ENCODE measurements at places on chromosomes 5 and 9.

DNA sequence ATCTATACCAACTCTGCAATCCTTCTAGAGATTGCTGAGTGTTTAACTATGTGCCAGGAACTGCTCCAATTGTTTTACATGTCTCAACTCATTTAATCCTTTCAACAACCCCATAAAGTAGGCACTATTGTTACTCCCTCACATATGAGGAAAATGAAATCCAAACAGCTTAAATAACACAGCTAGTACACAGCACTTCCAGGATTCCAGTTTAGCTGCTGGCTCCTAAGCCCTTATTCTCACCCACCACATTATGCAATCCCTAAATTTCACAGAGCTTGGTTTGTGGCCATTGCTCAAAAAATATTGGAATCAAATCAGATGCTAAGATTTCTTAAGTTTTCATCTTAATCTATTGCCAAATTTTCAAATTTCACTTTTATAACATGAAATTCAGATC, 84.9 kb downstream of the PRELID2 start:
- peak; percentile 79 for DNase-seq

- DNase-seq = no peak
Observed at GRCh38 chr5:178126556-178126955, 4.3 kb upstream of the RMND5B start.

GRCh38 chr5:68141494-68141893, 74.1 kb upstream of the PIK3R1 start:
- DNase-seq = peak; percentile 49

DNA sequence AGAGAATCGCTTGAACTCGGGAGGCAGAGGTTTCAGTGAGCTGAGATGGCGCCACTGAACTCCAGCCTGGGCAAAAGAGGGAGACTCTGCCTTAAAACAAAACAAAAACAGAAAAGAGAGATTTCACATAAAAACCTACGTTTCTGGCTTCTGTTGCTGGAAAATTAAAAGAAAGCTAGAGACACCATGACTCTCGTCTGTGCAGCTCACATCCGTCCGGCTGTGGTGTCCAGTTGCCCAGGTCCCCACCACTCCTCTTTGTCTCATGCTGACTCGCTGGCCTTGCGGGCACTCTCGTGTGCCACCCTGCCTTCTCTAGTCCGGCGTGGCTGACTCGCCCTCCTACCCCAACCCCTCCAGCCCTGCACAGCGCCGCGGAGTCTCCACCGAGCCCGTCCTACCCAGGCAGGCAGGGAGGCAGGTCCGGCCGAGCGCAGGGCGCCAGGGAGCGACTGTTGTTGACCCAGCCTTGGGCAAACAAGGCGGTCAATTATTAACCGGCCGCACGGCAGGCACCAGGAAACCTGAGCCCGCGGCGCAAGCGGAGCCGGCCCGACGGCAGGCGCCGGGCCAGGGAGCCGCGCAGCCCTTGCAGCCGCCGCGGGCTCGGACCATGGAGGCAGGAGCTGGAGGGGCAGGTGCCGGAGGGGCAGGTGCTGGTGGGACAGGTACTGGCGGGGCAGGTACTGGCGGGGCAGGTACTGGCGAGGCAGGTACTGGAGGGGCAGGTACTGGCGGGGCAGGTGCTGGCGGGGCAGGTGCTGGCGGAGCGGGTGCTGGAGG, at the start of gene PRRT1B:
PRRT1B (plus strand) TSS at position 521 of the 783 bp plus-strand sequence; CDS start at position 614, 93 bp downstream.
- no peak for DNase-seq

DNA sequence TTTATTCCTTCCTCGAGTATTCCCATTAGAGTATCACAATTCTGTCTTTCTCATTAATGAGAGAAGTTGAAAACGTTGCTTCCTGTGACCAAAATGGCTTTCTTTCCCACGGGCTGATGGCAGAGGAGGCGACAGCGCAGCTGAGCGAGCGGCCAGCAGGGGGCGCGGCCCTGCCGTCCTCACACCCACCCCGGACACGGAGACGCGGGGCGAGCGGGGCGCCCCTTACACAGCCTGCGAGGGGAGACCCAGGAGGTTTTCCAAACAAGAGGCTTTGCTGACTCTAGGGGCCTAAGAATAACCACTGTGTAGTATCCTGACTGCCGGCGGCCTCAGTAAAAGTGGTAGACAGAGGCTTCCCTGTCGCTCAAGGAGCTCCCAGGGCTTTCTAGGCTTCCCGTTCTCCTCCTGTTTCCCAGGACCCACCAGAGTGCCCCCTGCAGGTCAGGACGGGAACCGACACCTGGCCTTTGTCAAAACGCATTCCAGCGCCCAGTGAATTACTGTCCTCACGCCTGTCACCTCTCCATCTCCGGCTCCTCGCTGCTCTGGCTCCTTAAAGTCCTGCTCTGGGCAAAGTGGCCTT, 27.3 kb upstream of the FGF1 start:
- peak; percentile 73 for DNase-seq

DNA sequence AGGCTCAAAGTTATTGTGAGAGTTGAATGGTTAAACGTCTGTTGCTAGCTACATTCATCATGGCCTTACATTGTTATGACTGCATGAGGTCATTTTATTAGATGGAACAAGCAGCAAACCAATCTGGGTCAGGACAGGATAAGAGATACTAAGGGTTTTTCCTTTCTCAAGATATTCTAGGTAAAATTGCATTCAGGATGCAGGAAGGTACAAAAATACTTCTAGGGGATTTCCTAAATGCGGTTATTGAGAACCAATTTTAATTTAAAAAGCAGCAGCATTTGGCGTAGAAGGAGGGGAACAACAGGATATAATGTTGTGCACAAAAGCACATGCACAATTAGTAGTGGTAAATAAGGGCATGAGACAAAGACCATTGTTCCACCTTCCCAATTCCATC, 39.2 kb upstream of the LURAP1L start:
- DNase-seq = no peak

DNA sequence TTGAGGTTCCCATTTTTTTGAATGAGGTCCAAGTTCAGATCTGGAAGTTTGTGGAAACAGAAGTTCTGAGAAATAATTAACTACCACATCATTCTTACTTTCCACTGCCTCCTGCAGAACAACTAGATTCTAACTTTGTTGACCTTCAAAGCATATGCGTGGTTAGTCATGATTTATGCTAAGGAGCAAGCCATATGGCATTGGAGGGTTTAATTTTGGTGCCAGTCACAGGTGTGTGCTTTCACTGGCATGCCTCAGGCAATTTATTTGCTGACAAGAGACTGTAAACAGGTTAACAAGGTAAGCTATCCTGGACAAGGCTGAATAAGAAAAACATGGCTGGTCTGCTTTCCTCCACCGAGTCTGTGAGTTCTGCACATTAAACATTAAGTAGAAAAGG, 31.5 kb downstream of the HMHB1 start:
- DNase-seq = no peak

DNA sequence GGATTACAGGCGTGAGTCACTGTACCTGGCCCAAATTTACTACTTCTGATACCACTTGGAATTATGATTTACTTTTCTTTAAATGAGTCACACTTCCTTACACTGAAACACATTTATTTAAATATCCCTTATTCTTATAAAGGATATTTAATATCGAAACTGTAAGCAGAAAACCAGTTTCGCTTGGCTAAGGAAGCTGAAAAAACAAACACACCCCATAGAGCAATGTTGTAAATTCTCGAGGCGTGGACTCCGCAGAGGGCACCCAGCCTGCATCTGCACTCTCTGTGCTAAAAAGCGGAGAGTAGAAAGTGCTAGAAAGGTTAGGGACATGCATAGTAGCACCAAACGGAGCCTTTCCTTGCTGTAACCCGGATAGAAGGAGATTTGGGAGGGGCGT, 86.5 kb downstream of the HMCN2 start:
- DNase-seq = no peak

GRCh38 chr9:4423207-4423610, 67.1 kb upstream of the SLC1A1 start:
- DNase-seq = no peak

GRCh38 chr9:129858167-129858962, 23.1 kb downstream of the USP20 start:
- DNase-seq = no peak

DNA sequence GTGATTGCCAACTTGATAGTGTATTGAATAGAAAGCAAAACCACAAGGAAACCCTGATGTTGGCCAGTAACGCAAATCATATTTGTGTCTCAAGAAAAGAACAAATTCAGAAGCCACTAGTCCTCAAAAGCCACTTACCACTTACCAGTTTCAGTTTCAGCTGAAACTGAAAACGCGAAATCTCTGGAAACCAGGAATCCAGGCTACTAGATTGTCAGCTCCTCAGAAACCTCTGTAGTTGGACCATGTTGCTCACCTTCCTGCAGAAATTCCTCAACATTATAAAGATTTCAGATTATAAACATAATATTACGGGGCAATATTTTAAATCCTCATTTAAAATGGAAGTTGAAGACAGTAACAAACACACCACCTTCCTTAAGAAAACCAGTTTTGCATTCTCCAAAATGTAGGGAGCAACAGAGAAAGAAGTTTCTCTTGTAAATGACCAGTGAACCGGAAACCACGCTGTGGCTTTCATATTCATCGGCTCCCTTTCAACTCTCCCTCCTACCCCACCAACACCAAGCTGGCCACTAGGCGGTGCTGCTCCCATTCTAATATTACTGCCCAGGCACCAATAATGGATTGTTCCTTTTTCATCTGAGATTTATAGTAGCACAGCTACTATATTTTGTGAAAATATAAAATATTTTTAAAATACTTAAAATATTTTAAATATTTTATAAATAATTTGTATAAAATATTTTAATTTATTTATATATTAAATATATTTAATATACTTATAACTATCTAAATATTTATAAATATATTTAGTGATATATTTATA, 8.7 kb upstream of the TMED7 start:
- DNase-seq = peak; percentile 68

- DNase-seq = no peak
Observed at GRCh38 chr9:108245901-108246300, 609.9 kb downstream of the ACTL7B start.

DNA sequence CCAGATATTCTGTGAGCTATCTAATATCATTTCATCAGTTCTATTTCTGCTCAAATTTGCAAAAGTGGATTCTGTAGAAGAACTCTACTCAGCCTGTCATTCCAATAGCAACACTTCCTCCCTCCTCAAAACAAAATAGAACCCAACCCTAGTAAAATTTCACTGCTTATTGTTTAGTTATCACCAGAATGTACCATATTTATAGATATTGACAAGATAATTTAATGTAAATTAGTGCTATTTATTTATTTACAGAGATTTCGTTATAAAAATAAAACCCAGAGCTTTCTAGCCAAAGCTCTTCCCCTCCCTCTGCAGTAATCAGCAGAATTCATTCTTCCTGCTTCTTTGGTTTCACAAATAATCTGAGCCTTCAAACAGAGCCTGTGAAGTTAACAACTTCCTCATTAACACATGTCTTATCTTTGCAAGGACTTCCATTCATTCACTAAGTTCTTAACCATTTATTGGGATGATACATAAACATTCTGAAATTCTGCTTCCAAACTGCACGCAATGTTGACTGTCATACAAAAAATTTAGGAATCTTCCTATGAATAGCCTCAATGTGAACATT, 73.7 kb upstream of the PJA2 start:
- no peak for DNase-seq

DNA sequence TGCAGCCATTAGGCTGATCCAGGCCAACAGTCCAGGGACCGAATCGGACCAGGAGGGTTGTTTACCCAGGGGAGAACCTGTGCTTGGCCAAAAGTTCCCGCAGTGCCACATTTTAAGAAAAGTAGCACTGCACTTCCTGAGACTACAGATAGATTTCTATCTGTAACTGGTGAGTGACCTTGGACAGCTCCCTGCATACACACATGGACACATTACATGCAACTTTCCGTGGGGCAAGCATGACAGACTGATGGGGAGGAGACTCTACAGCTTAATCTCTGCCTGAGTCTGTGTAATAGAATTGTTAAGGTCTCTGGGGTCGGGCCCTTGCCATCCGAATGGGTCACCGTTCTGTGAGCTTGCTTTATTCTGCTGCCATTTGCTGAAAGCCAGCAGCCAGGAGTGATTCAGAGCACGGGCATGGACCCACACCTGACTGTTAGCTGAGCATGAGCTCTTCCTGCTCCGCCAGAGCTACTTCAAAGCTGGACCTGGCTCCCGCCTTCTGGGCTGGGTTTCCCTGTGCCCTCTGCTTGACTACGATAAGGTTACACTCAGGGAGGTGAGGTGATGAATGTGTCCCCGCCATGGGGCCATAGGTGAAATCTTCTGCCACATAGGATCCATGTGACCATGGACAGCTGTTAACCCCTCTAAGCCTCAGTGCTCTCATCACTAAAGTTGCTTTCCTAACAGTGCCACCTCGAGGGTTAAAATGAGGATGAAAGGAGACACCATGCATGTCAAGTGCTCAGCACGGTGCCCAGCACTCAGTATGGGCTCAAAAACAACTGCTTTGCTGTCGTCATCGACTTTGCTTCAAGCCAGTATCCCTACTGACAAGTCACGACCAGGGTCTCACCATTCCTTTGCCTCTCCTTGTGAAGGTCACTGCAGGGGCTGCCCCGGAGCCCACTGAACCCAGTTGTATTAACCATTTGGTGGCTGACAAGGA, 200.0 kb downstream of the MELK start:
- DNase-seq = no peak

DNA sequence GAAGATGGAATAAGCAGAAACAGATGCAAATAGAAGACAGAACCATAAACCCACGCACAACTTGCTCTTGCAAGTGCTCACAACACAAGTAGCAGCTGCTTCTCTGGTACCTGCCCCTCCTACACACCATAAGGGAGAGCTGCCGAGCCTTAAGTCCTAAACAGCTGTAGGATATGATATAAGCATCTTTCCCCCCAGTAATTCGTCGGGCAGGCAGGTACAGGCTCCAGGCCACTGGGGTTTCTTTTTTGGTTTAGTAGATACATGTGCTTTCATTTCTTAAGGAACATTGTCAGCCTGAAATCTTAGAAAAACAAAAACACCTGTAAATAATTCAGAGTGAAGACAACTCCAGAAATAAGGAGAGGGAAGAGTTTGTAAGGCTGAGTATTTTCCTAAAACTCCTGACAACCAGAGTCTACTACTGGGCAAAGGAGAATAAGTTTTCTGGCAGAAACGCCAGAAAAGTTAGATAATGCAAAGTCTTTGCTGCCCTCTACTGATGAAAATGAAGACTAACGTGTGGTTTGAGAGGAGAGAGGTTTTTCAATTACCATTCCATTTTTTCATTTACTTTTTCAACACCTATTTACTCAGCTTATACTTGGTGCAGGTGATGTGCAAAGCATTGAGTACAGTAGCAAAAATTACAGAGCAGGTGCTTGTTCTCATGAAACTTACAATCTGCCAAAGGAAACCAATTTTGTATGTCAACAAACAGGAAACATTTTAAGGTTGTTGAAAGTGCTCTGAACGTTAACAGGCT, 20.1 kb upstream of the TCERG1 start:
- DNase-seq = peak; percentile 41

- DNase-seq = no peak
Observed at GRCh38 chr9:123093141-123093540, 59.7 kb downstream of the GPR21 start.

GRCh38 chr9:117018966-117019617, 332.0 kb downstream of the TRIM32 start:
- no peak for DNase-seq

- no peak for DNase-seq
Observed at GRCh38 chr9:96382175-96382574, 1.3 kb downstream of the SLC35D2 start.

DNA sequence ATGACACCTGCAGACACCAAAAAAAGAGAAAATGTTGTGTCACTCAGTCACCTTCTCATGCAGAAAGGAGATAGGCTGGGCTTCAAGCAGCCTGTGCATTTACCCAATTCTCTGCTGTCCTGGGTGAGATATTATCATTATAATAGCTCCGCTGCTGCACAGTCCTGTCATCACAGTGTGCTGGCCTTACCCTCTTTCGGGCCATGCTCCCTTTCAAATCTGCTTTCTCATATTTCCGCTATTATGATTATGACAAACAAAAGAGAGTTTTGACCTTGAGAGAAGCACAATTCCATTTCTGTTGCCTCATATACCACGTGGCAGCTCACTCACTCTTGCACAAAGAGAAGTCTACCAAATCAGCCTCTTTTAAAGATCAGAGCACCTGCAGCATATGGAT, 1350.1 kb upstream of the ACO1 start:
- DNase-seq = no peak
